ENCODE measurements at places on chromosomes 7 and 10.

- DNase-seq = no peak
Measured at GRCh38 chr10:102426803-102427287, 5.5 kb downstream of the CUEDC2 start.

DNA sequence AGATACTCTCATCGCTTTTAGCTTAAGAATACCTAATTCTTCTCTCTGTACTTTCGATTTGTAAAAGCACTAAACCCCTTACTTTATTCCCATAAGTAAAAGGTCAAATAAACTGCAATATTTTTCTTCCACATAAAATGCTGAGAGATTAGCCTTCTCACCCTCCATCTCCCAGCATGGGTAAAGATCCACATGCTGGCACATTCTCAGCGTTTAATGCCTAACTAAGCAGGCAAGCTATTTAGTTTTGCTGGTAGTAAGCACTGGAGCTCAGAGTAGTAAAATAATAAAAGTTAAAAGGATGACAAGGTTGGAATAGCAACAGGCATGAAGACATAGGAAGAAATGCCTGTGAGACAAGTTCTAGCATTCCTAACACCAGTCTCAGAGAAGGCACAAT lies 65.9 kb upstream of the NEBL start:
- DNase-seq = no peak

GRCh38 chr7:151844071-151844824 lies 32.7 kb downstream of the PRKAG2 start:
- no peak for DNase-seq

DNA sequence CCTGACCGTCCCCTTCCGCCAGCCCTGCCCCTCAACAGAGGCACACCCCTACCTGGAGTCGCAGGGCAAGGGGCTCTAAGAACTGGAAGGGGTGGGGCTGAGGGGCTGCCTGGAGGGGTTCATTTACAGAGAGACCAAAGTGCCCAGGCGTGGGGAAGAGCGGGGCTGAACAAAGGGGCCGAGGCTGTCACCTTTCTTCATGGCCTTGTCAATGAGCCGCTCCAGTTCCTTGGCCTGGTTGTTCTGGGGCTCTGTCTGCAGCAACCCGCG lies 2.3 kb upstream of the CLDN15 start:
- no peak for DNase-seq

GRCh38 chr10:124745673-124746072 lies 1.5 kb upstream of the FAM53B start:
- DNase-seq = no peak
